ENCODE measurements at places on chromosomes 1 and 21.

DNA sequence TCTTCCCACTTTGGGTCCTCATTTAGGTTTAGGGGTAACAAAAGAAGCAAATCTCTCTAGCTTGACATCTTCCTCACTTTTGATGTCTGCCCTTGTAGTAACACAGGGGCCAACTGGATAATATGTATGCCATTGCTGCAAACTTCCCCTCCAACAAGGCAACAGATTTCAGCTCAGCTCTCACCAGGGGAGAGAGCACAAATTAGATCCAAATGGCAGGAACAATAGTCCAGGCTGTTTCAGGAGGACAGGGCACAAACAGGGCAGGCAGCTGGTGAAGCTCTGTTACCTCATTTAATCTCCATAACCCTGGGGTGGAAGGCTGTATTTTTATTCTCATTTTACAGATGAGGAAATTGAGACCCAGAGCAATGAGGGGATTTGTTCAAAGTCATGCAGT, 4.3 kb upstream of the PIK3R3 start:
- DNase-seq, result no peak

DNA sequence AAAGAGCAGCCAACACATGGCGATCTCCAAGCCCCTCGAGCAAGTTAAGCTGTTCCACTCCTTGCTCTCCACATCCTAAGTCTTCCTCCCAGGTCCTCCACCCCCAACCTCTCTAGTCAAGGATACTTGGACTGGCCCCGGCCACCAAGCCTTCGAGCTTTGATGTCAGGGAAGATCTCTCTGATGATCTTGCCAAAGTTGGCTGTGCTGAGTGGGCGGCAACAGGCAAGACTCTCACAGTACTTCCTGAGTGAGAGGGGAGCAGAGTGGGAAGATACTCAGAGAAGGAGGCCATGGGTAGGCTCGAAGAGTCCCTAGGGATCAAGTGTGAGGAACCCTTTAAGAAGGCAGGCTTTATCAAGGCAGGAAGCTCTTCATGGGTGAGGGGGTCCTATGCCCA, 2.8 kb downstream of the RFX5 start:
- no peak for DNase-seq

- DNase-seq, result no peak
These were observed 185.4 kb downstream of the LMO4 start for GRCh38 chr1:87513966-87514660.

DNA sequence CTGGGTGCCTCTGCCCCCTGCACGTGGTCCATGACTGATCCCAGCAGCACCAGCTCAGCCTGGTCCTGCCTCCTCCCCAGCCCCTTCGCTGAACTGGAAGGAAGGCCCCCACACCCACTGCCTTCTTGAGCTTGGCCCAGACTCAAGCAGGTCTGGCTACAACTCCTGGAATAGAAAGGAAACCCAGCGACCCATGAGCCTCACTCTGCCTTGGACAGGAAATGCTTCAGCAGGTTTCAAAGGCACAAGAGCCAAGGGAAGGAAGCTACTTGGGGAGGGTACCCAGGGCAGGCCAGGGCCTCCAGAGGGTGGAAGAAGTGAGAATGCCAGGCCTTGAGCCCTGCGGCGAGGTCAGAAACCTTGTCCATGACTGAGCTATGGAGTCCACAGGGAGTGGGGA, 35.9 kb upstream of the RD3 start:
- DNase-seq, result no peak

- DNase-seq, result peak; percentile 48
These were observed 20.7 kb upstream of the CYP2J2 start for GRCh38 chr1:59947047-59947938.

DNA sequence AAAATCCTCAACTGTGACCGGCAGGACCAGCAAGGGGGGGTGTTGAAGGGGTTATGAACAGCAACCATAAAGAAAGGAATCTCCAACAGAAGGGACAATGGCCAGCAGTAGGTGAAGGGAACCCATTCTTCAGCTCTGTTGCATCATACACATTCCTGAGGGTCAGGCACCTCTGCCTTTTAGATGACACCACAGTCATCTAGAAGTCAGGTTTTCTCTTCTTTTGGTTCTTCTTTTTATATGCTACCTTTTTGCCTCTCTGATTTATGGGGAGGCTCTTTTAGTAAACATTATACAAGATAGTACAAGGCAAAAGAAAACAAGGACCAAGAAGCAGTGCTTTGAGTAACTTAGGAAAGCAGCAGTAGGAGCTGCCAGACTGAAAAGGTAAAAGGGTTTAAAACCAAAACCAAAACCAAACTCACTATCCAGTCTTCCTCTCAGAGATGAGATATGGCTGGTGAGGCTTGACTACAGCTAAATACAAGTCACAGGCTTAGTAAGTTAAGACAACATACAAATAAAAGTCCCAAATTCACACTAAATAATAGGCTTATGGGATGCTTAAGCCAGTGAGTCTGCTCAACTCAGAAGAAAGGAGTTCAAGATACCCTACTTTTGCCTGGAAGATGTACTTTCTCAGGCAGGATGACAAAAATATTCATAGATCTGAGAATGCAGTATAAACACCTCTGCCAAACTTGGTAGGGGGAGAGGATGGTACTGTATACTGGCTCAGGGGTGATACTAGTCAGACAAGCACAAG, 4.1 kb downstream of the TEX38 start:
- DNase-seq, result peak; percentile 63

DNA sequence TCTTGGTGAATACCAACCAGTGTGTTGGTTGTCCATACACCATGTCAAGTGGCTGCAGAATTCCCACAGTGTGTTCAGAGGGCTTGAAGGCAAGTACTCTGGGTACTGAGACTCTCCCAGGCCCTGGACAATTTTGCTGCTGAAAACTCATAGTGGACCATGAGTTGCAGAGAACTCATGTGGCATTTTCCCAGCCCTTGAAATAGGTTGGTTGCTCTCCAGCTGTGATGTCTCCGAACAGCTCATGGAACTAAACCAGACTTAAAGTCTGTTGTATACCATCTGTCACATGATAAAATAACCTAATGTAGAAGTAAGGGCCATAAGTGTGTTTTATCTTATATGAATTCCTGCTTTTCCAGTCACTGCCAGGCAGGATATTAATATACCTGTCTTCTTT, 67.8 kb downstream of the RGS2 start:
- no peak for DNase-seq

DNA sequence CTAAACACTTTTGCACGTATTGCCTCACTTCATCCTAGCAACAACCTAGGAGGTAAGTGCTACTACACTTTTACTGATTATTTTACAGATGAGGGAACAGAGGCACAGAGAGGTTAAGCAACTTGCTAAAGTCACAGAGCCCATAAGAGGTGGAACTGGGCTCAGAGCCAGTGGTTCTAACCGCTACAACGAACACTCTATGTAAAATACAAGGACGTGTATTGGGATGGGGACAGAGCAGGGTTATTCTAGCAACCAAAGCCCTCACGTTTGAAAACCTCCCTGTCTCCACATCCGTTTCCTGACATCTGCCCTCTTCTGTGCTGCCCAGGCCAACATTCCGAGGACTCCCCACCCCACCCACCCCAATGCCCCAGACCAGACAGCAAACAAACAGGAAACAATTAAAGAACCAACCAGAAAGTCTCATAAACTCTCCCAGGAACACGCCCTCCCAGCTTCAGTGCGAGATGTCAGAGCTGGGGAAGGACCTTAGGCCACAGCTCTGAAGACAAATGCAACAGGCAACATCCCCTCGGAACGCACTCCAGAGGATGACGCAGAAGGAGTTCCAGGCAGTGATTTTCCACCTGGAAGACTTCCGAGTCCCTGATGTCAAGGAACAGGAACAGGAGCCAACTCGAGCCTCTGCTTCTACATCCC, 41.1 kb downstream of the GLIS1 start:
- no peak for DNase-seq

GRCh38 chr1:21152423-21153100, 24.1 kb downstream of the EIF4G3 start:
- no peak for DNase-seq
